ENCODE measurements at places on chromosomes 6 and 20.

GRCh38 chr6:20633566-20634340 lies 99.5 kb downstream of the CDKAL1 start:
- DNase-seq: no peak

DNA sequence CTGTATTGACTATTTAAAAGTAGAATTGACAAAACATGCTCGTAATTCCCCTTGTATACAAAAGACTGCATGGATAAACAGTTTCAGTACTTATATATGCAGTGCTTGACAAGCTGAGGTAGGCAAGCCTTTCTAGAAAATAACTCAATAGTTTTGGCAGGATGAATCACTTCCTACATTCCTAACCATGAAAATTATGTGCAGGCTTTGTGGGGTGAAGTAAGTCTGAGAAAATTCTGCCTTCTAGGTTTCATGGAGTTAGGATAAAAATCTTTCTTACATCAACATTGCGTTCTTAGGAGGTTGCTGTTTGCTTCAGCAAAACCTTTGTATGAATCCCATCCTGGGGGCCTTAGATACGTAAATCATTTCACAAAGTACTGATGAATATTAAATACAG lies 801.4 kb upstream of the EYS start:
- no peak for DNase-seq

GRCh38 chr6:142676647-142677192 lies 268.3 kb downstream of the HIVEP2 start:
- no peak for DNase-seq

DNA sequence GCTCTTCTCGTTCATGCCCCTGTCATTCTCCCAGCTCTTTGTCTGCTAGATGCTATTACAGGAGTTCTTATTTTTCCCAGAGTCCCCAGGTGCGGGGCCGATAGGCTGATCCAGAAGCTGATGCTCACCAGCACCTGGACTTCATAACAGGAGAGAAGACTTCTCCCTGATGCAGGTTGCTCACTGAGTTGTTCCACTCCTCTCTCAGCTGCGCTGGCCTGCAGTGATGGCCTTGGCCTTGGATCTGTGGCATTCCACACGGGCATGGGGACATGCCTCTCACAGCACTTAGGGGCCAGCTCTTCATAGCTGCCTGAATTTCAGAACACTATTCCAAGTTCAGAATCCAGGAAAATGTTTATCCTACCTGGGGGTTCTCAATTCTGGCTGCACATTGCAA lies 7.1 kb upstream of the TXNDC5 start:
- no peak for DNase-seq

DNA sequence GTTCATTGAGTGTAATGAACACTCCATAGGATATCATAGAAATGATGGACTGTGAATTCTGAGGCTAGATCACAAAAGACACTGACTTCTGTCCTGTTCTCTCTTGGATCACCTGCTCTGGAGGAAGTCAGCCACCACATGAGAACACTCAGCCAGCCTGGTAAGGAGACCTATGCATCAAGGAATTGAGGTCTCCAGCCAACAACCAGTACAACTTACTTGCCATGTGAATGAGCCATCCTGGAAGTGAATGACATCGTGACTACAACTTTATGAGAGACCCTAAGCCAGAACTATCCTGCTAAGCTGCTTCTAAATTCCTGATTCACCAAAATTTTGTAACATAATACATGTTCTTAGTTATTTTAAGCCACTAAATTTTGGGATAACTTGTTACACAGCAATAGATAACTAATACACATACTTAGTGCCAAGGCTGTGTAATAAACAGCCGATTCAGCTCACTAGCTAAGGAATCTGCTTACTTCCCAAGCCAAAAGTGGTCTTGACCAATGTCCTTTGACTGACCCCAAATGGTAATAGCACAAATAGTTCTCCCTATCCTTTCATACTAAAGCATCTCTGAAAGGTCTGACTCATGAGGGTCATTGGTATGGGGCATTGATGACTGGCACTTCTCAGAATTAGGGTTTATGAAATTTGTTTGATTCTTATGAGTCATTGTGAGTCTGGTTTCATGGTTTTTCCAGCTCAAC lies 6.9 kb upstream of the CTNNBL1 start:
- DNase-seq: no peak

DNA sequence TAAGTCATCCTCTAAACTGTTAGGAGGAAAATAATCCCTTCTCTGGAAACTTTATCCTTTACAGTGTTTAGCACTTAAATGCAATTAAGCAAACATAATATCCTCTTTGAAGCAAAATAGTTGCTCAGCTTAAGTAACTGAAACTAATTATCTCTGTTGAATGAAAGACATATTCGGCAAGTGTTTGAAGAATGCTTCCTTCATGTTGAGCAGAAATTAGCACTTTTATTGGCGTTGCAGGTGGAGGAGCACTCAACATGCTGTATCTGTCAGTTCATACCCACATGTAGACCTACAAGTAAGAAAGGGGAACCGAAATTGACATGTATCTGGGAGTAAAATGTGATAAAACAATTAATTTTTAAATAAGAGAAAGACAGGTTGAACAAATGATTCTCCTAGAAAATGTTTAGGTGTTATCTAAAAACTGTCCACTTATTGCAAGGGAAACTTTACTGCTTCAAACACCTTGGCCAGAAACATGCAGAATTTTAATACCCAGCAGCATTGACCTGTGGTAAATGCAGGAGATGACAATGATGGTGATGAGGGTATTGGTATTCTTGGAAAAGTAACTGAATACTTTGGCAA lies 987.0 kb upstream of the MAP3K7 start:
- no peak for DNase-seq

DNA sequence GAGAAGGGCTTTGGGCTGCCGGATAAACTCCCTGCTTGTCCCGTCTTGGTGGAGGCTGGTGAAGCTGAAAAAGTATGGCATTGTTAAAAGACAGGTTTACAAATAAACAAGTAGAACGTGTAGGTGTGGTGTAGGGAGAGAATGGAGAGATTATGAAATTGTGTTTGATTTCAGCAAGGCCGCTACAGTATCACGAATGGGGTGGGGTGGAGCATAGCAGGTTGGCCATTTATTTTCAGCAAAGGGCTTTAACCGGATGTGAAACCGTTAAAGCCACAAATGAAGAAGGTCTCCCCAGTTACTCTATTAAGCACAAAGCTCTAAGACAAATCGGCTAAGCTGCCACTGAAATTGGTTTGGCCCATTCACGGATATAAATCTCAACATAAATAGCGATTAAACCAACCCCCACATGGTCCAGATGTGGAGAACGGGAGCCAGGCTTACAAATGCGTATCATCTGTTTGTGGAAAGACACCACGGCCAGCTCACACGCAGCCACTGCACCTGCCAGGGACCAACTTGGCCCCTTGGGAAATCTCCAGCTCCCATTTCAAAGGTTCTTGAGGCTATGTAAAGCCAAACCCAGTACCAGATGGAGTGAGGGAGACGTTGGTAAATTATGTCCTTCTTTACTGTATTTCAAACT lies 94.0 kb downstream of the ZMYND8 start:
- DNase-seq: no peak

DNA sequence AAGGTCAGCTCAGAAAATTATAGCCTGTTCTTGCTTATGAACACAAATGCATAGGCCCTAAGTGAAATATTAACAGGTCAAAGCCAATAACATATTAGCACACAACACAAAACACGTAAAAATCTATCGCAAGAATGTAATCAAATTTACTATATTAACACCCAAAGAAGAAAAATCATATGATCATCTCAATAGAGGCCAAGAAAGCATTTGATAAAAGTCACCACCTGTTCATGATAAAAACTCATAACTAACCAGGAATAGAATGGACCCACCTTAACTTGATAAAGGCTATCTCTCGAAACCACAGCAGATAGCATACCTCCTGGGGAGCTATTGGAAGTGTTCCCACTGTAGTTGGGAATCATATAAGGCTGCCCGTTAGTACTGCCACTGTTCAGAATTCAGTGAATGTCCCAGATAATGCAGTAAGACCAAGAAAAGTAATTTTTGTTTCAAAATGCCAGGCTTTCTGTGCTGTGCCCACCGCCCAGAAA lies 21.6 kb downstream of the POFUT1 start:
- no peak for DNase-seq

DNA sequence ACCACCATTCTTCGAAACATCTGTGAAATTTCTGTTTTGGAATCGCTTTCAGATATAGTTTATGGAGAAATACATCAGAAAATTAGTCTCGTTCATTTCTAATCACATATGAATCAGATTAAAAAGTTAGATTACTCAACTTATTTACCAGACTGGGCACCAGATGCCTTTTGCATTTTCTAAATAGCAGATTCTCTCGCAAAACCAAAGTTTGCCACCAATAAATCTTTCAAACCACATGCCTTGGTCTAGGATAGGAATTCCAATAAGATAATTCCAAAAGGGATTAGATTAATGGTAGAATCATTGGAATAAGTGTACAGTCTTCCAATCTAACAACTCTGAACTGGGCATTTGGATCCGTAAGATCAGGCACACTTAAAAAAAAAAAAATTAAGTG lies 160.4 kb upstream of the TAB2 start:
- no peak for DNase-seq

DNA sequence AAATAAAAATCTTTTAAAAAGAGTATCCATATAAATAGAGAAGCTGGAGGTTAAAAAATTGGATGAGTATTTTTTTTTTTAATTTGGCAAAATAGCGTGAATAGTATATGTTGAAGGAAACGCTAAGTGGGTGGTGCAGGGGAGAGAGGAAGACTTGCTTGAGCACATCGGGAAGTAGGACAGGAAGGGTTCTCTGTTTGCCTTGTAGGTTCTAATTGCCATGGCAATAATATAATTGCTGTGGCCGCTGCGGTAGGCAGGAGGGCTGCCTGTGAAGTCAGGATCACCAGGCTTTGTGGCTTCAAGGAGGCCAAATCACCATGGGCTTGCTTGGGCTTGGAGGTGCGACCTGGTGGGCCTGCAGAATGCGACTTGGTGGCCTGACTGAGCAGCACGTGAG lies 35.1 kb downstream of the IGF2R start:
- DNase-seq: no peak

- DNase-seq: no peak
Measured at GRCh38 chr6:1049900-1050299, 262.0 kb upstream of the FOXQ1 start.

GRCh38 chr20:54476169-54477009 lies 996 bp downstream of the DOK5 start:
- DNase-seq: no peak

- DNase-seq: no peak
Measured at GRCh38 chr6:132708771-132709170, 5.1 kb downstream of the VNN1 start.

All from tibial artery (tissue), 4 donors.